Stimulated activated CD8-positive, alpha-beta memory T cell treated with anti-CD3 and anti-CD28 coated beads, Interleukin-2, amount 100 ng/mL, for 1 hour (primary cell): ENCODE measurements at places on chromosomes 11 and 22.

DNA sequence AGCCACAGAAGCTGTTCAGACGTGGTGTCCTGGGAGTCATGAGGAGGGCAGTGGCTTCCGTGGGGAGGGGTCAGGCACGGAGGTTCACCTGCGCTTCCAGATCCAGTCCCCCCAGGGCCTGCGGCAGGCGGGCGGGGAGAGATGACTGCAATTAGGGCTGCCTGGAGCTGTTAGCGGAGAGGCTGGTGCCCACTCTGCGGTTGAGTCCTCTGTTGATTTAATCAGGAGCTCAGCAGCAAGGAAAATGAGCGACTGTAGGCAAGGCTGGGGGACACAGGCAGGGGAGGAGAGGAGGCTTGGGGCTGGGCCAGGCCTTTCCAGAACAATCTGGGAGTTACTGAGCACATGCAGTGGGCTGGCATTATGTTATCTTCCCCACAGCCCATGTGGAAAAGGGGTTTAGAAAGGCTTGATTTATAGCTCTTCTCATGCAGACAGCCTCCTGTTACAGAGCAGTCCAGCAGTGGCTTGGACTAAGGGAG is 13.1 kb downstream of the PLCB3 start:
- no peak for DNase-seq

- DNase-seq, result no peak
These were observed 257.8 kb upstream of the LUZP2 start for GRCh38 chr11:24238771-24239645.

DNA sequence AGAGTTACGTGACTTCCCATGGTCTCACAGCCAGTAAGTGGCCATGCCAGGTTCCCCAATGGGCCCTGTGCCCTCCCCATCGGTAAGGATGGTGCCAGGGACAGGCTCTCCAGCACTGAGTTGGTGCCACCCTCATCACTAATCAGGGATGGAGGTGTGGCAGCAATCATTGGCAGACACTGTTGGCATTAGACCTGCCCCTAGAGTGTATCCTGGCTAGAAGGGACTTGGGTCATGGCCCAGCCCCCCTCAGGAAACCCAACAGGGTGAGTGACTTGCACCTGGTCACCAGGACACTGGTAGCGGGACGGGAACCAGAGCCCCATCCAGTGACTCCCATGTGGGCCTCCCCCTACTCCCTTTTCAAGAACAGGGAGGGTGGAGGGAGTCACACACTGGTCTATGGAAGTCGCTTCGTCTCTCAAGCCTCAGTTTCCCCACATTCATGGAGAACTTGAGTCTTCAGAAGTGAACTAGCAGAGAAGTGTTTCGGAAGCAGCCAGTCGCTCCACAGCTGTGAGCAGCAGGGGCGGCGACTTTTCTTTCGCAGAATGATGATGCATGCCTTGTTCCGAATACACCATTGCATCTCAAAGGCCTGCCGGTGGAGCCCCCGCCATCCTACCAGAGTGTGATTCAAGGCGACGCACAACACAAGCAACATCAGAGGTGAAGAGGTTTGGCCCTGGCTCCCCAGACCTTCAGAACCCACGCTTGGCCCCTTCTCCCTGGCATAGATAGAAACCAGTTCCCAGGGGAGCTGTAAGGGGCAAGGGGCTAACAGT is 12.9 kb downstream of the MS4A10 start:
- DNase-seq, result no peak

GRCh38 chr11:19243613-19244012 is 2.9 kb upstream of the E2F8 start:
- DNase-seq, result no peak

- no peak for DNase-seq
These were observed 183.9 kb upstream of the SYN3 start for GRCh38 chr22:33242078-33242477.
